Frontal cortex (tissue), 4 donors: ENCODE measurements at places on chromosomes 2 and 18. TPM values are rescaled to one million over a fixed set of nuclear protein-coding genes. Genes with fewer than 3 reads are reported as not detected.
A peak's percentile ranks its signal among the peaks of the same experiment; 100 is the strongest.

Gene CYP26B1
- 0.82 TPM for total RNA-seq

Gene AQP12B
- not detected for total RNA-seq

Gene SPDYA
- total RNA-seq = 0.82 TPM

Gene PSMA8
- not detected for total RNA-seq

Gene VWA3B
- total RNA-seq = under 0.01 TPM

Gene CKAP2L
- 2.0 TPM for total RNA-seq

Gene CARF
- total RNA-seq = 20.0 TPM

Gene TMEM247
- total RNA-seq = not detected

Gene UGT1A3
- total RNA-seq = not detected

DNA sequence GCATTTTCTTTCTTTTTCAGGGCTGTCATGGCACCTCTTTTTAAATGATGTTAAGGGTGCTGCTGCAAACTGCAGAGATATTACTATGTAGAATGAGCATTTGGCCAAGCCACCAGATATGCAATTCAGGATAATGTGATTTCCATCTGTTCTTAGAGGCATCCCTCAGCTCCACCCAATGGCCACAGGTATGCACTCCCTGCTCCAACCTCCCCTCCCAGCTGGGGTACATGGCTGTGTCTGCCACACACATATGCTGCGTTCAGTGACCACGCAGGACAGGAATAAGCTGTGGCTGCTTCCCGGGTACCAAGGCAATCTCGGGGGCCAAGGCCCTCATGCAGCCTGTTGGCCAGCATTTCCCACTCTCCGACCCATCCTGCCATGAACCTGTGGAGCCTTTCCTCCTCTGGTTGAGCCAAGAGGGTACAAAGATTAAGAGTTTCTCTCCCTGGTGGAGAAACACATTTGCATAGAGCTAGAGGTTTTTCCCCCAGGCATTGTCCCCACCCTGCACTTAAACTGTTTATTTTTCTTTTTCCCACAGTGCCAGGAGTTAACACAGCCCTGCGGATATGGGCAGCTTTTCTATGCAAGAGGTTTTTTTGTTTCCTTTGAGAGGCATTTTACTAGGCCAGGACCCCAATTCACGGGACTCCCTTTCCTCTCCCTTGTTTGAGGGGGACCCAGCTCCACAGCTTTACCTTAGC lies 147.0 kb downstream of the GCA start:
- DNase-seq = no peak

- DNase-seq = peak; percentile 35
These were observed 29.3 kb upstream of the LBH start for GRCh38 chr2:30201990-30202389.

DNA sequence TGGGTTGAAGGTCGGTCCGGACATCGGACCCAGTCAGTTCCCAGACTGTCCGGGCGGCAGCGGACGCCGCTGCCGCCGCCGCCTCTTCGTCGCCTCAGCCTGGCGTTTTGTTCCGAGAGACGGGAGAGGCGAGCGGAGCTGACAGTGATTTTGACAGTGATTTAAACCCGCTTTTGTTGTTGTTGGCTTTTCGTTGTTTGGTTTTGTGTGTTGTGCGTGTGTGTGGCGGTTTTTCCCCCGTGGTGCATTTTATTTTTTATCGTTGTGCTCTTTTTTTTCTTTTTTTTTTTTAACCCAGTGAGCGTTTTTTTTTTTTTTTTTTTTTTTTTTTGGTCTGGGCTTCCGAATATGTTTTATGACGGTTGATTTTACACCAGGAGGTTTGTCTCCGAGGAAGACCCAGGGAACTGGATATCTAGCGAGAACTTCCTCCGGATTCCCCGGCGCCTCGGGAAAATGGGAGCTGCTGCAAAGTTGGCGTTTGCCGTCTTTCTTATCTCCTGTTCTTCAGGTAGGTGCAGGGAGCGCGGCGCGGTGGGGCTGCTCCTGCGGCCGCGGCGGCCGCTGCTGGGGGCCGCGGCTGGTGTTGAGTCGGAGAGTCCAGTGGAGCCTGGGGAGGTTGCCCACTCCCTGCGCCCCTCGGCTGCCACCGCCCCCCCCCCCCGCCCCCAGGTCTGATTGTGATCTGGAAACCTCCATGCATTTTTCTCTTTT lies at the start of gene ACVR2A:
TSS of gene ACVR2A (plus strand) at position 333 of the 714 bp plus-strand sequence. CDS start at position 457, 124 bp downstream.
- peak; percentile 30 for DNase-seq

DNA sequence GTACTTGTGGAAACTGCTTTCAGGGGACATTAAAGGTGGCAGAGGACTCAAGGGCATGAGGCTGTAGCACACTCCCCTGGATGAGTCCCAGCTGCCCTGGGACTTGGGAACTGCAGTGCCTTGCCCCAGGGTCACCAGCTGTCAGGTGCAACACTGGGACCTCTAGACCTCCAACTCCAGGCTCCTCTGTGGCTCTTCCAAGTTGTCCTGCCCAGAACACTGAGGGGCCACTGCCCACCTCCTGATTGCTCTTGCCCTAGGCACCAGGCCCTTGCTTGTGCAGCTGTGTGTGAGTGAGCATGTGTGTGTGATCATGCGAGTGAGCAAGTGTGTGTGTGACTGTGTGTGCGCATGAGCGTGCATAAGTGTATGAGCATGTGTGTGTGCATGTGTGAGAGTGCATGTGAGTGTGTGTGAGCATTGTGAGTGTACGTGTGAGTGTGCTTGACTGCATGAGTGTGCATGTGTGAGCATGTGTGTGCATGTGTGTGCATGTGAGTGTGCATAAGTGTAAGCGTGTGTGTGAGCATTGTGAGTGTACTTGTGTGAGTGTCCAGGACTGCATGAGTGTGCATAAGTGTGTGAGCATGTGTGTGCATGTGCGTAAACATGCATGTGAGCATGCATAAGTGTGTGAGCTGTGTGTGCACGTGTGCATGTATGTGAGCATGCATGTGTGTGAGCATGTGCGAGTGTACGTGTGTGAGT lies 301.5 kb downstream of the NDUFA10 start:
- DNase-seq = no peak

GRCh38 chr2:127089478-127090235 lies 17.3 kb downstream of the BIN1 start:
- DNase-seq = no peak

DNA sequence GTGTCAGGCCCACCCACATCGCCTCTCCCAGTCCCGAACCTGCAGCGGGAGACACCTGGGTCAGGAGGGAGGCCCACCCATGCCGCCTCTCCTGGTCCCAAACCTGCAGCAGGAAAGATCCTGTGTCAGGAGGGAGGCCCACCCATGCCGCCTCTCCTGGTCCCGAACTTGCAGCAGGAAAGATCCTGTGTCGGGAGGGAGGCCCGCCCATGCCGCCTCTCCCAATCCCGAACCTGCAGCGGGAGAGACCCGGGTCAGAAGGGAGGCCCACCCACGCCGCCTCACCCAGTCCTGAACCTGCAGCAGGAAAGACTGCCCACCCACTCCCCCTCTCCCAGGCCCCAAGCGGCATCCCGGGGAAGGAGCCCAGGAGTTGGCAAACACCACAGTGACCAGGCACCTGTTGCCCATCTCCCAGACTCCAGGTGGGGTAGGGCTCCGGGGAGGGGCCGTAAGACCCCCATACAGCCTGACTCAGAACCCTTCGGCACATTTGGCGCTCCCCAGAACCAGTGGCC lies 7.8 kb downstream of the SLC66A2 start:
- no peak for DNase-seq

GRCh38 chr2:116754381-116755101 lies 1060.0 kb upstream of the DDX18 start:
- DNase-seq = no peak

DNA sequence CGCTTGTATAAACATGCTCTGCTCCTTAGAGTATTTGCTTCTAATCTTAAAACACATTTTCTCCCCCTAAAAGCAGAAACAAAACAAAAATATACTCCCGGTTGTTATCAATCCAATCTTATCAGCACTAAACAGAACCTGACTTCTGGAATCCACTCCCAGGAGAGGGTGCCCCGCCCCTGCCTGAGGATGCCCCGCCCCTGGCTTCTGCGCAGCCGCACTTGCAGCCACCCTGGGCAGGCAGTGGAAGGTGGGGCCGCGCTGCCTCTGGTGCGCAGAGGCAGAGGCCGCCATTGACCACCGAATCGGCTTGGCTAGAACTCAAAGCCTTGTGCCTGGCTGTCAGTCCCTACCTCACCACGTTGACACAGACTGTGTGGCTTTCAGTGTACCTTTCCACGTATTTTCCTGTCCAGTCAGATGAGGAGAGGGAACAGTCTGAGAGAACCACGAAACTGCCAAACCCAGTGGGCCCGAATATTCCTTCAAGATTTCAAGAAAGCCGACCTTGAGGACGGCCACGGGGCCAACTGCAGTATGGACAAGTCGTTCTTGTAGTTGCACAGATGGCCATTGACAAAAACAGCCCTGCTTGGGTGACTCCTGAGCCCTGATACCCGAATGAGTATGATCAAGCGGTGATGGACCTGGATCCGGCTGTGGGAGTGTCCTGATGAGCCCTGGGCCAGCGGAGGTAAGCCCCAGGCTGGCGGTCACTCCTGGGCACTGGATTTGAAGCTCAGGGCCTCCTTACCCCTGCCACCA lies 46.2 kb upstream of the ARHGAP28 start:
- no peak for DNase-seq

- DNase-seq = no peak
These were observed 85.6 kb downstream of the CD8B2 start for GRCh38 chr2:106572541-106573450.

DNA sequence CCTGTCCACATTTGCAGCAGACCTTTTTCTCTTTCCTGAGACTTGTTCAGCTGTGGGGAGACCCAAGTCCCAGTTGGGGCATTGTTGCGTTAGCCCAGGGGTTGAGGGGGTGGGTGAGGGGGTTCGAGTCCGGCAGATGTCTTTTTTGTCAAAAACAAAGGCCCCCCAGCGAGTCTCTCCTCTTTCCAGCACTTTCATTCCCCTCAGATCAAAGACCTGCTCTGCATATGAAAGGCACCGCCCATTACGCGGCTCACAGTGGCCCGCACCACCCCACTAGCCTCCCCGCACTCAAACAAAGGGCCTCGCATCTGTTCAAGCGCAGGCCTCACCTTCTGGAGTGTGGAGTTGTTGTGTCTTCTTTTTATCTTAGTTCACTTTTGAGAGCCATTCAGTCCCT lies 25.2 kb downstream of the TRABD2A start:
- DNase-seq = no peak

- DNase-seq = no peak
These were observed 252.9 kb downstream of the CLIP4 start for GRCh38 chr2:29367986-29368658.

GRCh38 chr18:36200354-36200771 lies 13.1 kb downstream of the MOCOS start:
- no peak for DNase-seq
